ENCODE measurements at places on chromosomes 6 and 20. TPM values are rescaled to one million over a fixed set of nuclear protein-coding genes. Genes with fewer than 3 reads are reported as not detected.

The SMPDL3A gene
- 1.2 TPM for total RNA-seq

The MICB gene
- 15.0 TPM for total RNA-seq

The BANF2 gene
- not detected for total RNA-seq

The TFEB gene
- total RNA-seq = 9.8 TPM

The VSTM2L gene
- 27.7 TPM for total RNA-seq

The SNPH gene
- 2.4 TPM for total RNA-seq

The MATN4 gene
- total RNA-seq = not detected
